NCI-H2227 treated with DMSO at 0.1 percent for 48 hours (cell line): ENCODE measurements at places on chromosomes 5 and 9.

DNA sequence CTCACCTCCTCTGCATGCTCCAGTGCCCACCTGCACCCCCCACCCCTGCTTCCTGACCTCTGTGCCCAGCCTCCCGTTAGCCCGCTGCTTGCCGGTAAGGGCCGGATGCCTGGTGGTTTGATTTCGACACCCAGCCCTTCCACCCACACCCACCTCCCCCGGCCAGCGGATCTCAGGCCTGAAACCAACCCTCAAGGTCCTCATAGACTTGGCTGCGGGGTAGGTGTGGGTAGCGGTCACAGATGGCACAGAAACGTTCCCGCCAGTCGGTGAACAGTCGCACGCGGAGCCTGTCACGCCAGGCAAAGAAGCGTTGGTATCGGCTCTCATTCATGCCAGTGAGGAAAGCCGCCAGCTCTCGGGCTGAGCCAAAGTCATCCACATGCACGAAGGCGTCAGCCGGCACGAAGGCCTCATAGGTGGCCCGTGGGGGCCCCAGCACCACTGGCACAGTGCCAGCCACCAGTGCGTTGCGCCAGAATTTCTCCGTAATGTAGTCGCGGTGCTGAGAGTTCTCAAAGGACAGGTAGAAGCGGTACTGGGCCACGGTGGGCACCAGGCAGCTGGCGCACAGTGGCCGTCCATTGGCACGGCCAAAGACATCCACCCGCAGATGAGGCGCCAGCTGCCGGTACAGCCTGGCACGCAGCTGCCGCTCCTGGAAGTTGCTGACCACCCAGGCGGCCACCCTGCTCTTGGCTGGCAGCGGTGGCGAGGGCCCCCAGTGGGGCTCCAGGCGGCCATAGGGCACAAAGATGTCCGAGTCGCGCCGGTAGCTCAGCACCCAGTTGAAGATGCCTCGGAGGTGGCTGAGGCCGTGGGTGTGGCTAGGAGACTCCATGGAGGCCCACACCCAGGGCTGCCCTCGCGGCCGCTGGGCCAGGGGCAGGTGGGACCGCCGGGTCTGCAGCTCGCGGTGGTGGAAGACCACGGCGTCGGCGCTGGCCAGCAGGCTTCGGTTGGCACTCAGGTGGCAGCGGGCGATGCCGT, 1.1 kb downstream of the FUT7 start:
- DNase-seq, result no peak

- peak; percentile 27 for DNase-seq
Measured at GRCh38 chr5:65815161-65815560, 93.2 kb downstream of the NLN start.

GRCh38 chr9:129166623-129167557, 11.2 kb downstream of the IER5L start:
- DNase-seq, result no peak

DNA sequence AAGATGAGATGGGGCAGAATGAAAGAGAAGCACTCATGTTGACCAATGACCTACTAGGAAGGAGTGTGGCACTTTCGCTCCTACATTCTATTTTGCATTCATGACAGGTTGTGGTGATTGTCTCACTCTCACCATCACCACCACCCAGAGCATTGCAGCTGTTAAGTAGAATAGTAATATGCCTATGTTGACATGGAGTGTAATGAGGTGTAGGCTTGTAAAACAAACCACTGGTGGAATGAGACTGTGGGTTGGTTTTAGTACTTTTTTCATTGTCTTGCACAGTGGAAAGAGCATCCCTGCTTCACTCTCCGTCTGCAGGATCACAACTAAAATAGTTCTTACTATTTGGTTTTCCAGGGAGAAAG, 516.7 kb downstream of the NTRK2 start:
- DNase-seq, result no peak

DNA sequence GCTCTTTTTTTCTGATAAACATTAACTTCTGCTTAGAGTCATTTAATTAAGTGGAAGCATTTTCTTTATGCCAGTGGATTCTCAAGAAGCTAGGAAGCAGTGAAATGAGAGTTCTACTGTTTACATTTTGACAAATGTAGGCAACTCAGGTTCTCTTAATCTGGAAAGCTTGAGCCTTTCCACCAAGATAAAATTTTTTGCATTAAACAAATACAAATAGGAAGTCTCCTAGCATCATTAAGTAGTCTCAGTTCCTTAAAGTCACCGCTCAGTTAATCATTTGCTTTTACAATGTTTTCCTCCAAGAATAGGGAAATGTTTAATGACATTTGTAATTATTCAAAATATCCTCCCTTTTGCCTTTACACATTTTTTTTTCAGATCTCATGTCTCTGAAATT, 290.4 kb upstream of the PDE4D start:
- no peak for DNase-seq

DNA sequence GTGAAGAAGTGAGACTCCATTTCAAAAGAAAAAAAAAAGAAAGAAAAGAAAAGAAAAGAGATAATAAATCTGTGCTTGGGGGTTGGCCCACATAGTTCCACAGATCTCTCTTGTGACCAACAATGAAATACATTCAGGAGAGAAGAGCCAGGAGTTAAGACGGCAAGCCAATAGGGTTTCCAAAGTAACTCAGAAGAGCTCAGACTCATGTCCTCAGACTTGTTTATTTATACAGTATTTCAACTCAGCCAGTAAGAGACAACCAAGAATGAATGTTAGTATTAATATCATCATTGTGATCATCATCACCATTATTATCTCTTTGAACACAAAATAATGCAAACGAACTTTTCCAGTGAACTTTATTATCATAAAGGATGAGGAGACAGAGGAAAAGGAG, 140.2 kb downstream of the GLIS3 start:
- DNase-seq, result no peak

DNA sequence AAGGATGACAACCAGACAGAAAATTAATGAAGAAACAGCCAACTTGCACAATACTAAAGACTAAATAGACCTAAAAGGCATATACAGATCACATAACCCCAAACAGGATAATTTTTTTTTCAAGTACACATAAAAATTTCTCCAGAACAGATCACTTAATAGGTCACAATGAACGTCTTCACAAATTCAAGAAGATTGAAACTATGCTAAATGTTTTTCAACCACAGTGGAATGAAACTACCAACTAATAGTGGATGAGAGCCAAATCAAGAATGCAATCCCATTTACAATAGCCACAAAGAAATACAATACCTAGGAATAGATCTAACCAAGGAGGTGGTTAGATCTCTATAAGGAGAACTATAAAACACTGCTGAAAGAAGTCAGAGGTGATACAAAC, 145.8 kb downstream of the TMEM232 start:
- no peak for DNase-seq

GRCh38 chr9:136204838-136205706, at the start of gene LHX3:
Gene LHX3 (minus strand): TSS chr9:136205128. CDS start chr9:136205012, 116 bp downstream.
- no peak for DNase-seq

GRCh38 chr9:21677834-21678233, 124.6 kb upstream of the MTAP start:
- no peak for DNase-seq

DNA sequence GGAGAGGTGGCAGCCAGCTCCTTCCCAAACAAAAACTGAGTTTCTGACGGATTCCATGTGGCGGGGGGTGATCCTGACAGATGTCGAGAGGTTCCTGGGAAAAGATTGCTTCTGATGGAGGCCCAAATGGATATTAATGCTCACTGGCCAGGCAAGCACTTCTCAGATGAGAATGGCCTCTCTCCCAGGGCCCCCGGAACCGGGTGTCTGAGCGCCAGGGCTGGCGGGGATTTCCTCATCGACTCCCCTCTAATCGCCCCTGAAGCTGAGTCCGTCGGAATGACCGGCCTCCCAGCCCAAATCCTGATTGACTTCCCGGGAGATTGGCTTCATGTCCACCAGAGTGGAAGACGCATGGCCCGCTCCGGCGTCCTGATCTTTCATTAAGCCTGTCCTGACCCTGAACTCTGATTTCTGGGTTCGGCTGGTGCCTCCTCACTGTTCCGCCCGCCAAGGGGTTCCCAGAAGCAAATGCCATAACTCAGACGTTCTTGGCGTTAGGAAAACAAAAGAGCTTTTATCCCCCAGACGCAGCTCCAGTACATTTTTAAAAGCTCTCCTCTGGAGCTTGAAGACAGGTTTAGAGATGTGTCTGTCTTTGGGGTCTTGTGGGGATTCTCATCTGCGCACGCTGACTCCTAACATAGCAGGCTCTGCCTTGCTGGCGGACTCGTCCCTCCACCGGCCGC, 17.6 kb downstream of the FIBCD1 start:
- DNase-seq, result no peak

DNA sequence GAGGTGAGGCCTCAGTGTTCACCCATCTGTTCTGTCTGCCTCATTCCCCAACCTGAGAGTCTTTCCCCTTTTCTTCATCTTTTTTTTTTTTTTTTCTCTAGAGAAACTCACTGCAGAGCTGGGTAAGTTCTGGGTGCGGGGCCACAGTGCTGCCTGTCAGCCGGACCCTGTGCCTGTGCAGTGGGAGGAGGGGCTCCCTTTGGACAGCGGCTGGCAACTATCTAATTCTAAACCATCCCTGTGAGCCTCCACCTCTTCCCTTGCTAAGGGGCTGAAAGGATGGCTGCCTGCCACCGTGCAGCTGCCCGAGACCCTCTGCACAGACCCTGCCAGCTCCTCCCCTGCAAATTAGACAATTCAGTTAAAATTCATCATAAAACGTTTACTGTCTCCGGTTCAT, 14.1 kb downstream of the BTNL9 start:
- DNase-seq, result no peak

DNA sequence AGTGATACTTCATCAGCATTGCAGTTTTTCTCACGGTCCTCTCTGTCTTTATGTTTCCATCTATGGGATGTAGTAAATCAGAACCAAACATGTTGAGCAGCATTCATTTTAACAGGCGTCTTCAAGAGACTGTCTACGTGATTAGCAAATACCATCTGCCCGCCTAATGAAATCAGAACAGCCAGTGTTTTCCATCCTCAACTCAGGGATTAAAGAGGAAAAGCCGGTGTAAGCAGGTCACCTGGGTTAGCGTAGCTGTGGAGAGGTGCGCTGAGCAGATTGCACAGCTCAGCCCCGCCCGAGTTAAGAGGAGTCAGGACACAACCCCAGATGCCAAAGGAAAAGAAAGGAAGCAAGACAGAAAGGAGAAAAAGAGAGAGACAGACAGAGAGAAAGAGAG, 54.3 kb upstream of the ANKRD33B start:
- no peak for DNase-seq

DNA sequence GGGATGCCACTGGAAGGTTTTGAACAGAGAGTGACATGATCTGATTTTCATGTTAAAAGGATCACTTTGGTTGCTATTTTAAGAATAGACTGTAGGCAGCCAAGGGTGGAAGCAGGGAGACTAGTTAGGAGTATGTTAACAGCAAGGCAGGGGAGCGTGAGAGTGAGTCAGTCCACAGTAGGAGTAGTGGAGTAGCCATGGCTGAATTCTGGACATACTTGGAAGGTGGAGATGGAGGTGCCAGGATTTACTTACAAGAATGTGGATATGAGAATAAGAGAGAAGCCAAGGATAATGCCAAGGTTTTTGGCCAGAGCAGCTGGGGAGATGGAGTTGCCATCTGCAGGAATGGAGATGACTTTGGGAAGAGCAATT, 118.8 kb downstream of the GALNT10 start:
- no peak for DNase-seq

- DNase-seq, result no peak
Measured at GRCh38 chr5:54311176-54311677, 854 bp upstream of the ARL15 start.
